CD4-positive, alpha-beta T cell treated with Interleukin-6 at 100 ng/mL for 8 hours (primary cell): ENCODE measurements at places on chromosomes 3 and 15.

- DNase-seq, result no peak
Observed at GRCh38 chr3:141391298-141391990, 23.1 kb downstream of the ZBTB38 start.

- DNase-seq, result no peak
Observed at GRCh38 chr15:22795206-22796063, 9.0 kb downstream of the NIPA1 start.

DNA sequence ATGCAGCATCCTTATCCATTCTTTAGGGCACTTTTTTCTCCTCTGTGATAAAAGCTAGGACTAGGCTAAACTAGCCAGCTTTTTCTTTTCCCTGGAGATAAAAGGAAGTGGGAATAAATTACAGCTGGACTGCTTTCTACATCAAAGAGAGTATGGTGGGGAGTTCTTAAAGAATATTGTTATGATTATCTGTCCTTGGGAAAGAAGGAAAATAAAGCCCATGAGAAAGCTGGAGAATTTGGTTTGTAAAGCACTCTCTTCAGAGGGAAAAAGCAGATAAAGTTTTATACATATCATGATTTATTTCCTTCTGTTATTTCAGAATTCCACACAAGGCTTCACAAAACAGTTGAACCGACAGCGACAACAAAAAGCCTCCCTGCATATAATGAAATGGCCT is 923.0 kb downstream of the DIPK2A start:
- DNase-seq, result no peak

DNA sequence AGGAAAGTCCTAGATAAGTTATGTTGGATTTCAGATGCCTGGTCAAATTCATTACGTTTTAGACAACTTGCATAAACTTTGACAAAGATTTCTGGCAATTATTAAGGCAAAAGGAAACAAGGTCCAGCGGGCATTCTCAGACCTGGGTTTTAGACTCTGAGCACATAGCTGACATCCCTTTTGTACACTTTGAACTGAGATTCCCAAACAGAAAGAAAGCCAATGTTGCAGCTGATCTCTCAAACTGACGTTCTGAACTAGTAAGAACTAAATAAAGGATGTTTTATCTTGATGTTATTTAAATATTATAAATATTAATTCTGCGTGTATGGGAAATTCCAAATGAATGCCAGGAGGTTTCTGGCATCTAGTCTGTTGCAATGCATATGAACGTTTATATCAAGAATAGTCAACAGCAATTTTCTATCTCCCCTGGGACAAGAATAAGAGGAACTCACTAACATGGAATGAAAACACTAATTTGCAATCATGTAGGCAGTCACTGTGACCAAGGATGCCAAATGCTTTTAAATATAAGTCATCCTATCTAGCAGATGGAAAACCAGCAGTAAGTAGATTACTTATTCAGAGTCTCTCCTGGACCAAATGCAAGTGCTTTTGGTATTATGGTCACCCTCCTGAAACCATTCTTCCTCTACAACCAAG is 202.1 kb downstream of the GREM1 start:
- no peak for DNase-seq

GRCh38 chr15:45199136-45199810 is 11.5 kb upstream of the SHF start:
- peak; percentile 37 for DNase-seq

- no peak for DNase-seq
Observed at GRCh38 chr3:138513090-138513843, 78.9 kb downstream of the ESYT3 start.

GRCh38 chr3:56025326-56025725 is 442.9 kb downstream of the ERC2 start:
- DNase-seq, result no peak

DNA sequence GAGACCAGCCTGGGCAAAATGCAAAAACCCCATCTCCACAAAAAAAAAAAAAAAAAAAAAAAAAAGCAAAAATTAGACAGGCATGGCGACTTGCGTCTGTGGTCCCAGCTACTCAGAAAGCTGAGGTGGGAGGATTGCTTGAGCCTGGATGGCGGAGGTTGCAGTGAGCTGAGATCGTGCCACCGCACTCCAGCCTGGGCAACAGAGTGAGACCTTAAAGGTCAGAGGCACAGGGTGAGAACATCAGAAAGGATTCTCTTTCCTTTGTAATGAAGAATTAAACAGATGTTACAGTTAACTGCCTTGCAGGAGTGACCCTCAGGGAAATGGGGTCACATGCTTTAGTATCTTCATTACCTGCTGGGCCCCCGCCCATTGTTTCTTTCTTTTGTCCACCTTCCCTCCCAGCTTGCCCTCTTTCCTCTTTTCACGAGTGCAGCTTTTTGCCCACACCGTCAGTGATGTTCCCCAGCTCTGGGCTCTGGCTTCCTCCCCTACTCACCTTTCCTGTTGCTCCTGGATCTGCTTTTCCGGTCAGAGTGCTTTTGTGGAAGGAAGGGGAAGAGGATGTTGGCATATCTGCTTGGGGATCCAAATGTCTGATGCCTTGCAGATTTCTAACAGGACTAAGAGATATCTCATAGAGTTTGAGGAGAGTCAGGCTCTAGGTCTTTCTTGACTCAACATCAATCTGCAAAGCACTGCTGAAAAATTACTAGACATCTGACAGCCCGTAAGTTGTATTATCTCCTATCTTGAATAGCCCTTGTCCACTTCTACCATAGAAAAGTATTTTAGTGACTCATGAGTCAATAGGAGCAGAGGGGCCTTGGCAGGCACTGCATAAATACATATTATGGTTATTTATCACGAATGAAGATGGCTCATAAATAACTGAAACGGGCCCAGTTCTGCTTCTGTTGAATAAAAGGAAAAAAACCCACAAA is 35.6 kb upstream of the NDUFB4 start:
- DNase-seq, result no peak

DNA sequence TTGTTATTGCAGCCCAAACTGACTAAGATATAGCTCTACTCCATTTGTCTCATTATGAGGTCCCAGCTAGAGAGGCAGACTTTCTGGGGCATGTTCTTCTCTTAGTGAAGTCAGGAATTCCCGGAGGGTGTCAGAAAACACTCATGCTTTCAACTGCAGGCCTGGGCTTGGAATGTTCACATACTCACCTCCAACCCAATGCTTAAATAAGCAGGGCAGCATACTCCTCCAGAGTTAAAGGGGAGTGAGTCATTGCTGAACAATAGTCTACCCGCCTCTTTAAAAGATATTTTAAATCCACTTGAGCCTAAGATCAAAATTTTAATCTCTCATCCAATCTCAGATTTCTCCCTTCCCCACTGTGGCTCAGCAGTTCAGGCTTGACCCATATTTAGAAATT is 167.8 kb upstream of the DPH6 start:
- DNase-seq, result no peak

DNA sequence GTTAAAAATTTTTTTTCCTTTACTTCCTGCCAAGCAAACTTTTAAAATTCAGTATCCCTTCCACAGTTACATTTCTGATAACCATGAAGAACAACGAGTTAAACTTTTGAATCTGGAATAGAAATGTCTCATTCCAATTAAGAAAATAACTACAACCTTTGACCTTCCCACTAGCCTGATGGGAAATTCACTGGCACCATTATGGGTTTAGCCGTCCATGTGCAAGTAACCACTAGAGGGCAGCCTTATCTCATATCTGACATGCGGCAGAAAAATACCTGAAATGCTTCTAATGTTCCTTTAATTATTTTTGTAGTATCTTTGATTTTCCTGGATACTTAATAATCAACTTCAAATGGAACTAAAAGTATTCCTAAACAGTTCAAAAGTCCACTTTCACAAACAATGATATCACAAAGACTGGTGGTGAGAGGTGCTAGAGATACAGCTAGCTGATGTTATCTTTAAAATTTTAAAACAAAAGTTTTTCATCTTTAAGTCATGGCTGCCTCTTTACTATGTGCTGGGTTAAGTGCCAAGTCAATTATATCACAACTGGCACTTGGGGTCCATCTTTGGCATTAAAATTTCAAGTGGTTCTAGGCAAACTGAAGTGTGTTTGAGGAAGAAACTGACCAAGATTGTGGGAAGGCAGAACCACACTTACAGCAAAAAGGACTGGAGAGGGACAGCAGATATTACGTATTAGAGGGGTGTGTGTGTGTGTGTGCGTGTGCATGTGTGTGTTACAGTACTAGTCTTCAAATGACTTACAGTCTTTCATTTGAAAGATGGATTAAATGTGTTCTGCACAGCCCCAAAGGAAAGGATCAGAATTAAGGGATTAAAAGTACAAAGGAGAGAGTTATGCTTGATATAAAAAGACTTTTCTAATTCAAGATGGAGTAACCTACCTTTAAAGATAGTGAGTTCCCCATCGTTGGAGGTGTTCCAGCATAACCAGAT is 107.1 kb upstream of the ICE2 start:
- peak; percentile 82 for DNase-seq

- DNase-seq, result no peak
Observed at GRCh38 chr3:141093971-141094684, 43.0 kb downstream of the SPSB4 start.

- no peak for DNase-seq
Observed at GRCh38 chr3:14741510-14741909, 66.6 kb downstream of the C3orf20 start.

GRCh38 chr15:43242616-43243015 is 21.8 kb upstream of the EPB42 start:
- DNase-seq, result no peak

- DNase-seq, result no peak
Observed at GRCh38 chr3:71421475-71421819, 162.1 kb downstream of the FOXP1 start.

DNA sequence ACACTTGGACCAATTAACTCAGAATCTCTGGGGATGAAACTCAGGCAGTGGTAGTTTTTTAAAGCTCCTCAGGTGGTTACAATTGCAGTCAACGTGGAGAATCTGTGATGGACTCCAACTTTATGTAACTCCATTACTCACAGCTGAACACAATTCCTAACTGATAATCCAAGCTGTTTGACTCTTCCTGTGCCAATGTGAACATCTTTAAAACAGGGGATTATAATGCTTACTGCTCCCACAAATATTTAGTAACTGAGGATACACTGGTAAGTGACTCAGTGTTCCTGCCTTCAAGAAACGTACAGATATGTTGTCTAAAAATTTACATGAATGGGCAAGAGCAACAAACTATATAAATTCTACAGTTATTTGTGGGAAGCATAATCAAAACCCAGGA is 85.6 kb downstream of the OSBPL10 start:
- DNase-seq, result no peak

- DNase-seq, result no peak
Observed at GRCh38 chr15:79083154-79083553, 7.4 kb downstream of the RASGRF1 start.

DNA sequence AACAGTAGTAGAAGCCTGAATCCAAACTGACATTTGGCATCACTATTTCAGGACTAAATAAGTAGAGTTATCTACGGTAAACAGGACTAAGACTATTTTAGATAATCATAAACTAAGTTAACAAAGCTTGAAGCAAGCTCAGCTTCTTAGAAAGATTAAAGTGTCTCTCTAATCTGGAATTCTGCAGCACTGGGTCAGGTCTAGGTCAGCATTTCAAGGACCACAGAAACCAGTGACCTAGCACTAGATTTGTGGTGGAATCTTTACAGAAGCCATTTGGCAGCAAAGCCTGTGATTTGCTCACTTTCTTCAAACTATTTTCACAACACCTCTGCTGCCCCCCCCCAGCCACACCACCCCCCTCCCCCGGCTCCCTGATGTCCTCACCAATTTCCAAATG is 37.5 kb downstream of the IGSF11 start:
- no peak for DNase-seq

DNA sequence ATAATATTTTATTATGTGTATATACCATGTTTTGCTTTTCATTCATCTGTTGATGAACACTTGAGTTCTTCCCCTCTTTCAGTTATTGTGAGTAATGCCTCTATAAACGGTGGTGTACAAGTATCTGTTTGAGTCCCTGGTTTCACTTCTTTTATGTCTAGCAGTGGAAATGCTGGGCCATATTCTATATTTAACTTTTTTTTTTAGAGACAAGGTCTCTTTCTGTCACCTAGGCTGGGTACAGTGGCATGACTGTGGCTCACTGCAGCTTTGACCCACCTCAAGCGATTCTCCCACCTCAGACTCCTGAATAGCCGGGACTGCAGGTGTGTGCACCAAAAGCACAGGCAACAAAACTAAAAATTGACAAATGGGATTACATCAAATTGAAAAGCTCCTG is 19.9 kb downstream of the GOLM2 start:
- DNase-seq, result no peak
